ENCODE measurements at places on chromosomes 6 and 20.

DNA sequence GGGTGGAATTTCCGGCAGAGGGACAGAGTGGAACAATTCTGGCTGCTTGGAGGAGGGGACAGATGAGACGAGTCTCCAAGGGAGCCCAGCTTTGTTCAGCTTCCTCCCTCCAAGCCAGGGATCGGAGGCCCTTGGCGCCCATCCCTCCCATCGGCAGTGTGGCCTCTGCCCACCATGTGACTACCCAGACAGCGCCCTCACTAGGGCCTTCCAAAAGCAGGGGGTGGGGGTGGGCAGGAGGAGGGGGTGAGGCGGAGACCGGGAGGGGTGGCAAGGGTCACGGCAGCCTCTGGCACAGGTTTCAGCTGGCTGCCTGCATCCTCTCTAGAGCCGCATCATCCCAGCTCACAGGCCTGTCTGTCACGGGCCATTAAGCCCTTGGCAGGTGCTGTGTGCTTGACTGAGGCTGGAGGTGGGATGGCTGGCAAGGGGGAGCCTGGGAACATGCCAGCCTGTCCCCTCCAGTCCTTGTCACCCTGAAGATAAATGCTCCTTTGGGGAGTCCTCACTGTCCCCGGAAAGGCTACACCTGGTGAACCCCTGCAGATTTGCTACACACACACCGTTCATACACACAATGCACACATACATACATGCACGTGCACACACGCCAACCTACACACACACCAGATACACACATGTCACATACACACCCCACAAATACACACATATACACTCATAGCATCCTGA lies 6.2 kb upstream of the FGD2 start:
- no peak for DNase-seq

- DNase-seq, result no peak
Measured at GRCh38 chr6:108983151-108983550, 111.5 kb downstream of the SESN1 start.

DNA sequence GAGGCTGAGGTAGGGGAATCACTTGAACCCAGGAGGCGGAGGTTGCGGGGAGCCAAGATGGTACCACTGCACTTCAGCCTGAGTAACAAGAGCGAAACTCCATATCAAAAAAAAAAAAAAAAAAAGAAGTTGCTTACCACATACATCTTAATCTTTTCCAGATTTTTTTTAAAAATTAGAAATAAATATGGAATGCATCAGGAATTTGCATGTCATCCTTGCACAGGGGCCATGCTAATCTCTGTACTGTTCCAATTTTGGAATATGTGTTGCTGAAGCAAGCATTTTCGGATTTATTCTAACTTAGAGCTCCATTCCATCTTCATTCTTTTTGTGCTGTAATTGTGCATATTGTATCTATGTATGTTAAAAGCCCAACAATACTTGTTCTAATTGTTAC lies 62.5 kb downstream of the TRPC4AP start:
- no peak for DNase-seq

DNA sequence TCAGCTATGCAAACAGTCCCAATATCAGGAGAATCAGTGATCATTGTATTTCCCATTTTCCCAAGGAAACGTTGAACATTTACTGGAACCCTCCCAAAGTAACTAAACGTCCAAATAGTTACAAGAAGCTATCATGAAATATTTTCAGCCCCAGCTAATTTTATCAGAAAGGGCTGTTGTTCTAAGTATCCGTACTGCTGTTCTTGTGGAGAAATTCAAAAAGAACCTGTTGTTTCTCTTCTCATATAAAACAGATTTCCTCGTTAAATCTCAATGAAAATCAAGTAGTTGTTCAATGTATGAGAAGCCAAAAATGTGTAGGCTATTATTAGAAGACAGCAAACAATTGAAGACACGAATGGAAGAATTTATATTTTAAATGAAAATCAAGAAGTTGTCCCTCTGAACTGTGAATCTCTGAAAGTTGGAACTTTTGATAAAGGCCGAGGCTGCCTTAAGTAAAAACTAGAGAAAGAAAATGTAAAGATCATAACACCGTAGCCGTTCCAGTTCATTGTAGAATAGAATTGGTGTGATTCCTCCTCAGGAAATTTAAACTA lies 107.7 kb downstream of the HFE start:
- DNase-seq, result no peak

DNA sequence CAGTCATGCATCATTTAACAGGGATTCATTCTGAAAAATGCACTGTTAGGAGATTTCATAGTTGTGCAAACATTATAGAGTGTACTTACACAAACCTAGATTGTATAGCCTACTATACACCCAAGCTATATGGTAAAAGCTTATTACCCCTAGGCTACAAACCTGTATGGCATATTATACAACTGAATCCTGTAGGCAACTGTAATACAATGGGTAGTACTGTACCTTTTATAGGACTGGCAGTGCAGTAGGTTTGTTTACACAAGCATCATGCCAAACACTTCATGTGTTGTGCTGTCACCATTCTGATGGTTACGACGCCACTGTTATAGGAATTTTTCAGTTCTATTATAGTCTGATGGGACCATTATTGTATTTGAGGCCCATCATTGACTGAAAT lies 39.3 kb upstream of the KHDC1 start:
- no peak for DNase-seq
